ENCODE measurements at places on chromosomes 3 and 15.

DNA sequence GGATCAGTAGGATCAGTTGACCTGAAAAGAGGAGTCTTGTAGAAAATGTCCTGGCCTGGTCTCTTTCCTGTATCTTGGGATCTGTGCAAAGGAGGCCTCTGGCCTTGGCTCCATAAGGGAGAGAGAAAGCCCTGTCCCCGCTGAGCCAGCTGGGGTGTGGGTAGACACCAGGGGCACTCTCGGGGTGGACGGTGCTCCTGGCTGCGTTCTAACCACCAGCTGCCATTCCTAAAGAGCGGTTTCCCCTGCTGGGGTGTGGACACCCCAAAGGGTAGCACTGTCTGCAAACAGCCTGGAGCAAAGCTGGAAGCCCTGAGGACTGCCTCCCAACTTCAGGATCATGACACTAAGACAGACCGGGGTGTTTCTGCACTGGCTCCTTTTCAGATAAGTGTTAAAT, 23.5 kb downstream of the SYNM start:
- no peak for DNase-seq

DNA sequence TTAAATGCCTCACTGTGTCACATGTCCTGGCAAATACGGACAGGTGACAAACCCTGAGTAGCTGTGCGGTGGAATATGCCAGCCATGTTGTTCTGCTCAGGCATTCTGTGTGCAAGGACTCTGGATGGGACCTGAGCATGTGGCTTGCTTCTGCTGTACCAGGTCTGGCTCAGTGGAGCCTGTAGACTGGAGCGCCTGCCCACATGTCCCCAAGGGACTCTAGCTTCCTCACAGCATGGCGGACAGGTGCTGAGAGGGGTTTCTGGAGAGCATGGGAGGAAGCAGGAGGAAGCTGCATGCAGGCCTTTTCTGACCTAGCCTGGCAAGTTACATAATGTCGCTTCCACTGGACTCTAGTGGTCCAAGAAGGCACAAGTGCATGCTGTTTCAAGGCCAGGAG, 96.3 kb downstream of the PLXNA1 start:
- DNase-seq = no peak

- no peak for DNase-seq
These were observed 170.4 kb downstream of the ADAMTS17 start for GRCh38 chr15:100171411-100171810.

GRCh38 chr3:129051871-129052340, 8.7 kb upstream of the GP9 start:
- no peak for DNase-seq

- no peak for DNase-seq
These were observed 18.1 kb downstream of the HEMK1 start for GRCh38 chr3:50587373-50587772.

GRCh38 chr3:117887031-117887430, 1147.6 kb downstream of the IGSF11 start:
- DNase-seq = no peak

- DNase-seq = peak; percentile 45
These were observed 23.3 kb upstream of the CYP11A1 start for GRCh38 chr15:74390647-74391288.
